ENCODE measurements at places on chromosomes 7 and 10. TPM values are rescaled to one million over a fixed set of nuclear protein-coding genes. Genes with fewer than 3 reads are reported as not detected.
A peak's percentile ranks its signal among the peaks of the same experiment; 100 is the strongest.

GRCh38 chr10:101011517-101012423, 12.2 kb downstream of the LZTS2 start:
- H3K27ac ChIP-seq = no peak overlapping the region
- no peak overlapping the region for H3K4me3 ChIP-seq
- no peaks in the 10 kb centered on the region for H3K36me3 ChIP-seq
- DNase-seq = no peak
- H3K27me3 ChIP-seq = peaks cover 8% of the 10 kb centered on the region
- H3K4me1 ChIP-seq = peaks cover 27% of the 10 kb centered on the region

DNA sequence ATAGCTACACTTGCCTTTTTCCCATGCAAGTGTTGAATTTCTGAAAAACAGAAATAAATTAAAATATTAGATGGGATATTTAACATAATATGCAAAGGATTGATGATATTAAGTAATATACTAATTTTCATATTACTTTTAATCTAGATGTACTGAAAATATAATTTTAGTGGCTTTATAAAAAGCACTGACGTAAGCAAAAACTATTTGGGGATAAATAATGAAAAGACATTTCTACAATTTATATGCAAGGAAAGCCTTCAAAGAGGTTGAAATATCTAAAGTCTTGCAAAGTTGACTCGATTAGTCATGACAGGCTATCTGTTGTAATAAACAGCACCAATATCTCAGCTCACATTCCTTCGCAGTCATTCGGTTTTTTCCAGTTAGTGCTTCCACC, 94.9 kb upstream of the ABCB5 start:
- no peaks in the 10 kb centered on the region for H3K4me1 ChIP-seq
- H3K36me3 ChIP-seq = no peaks in the 10 kb centered on the region
- DNase-seq = no peak
- H3K27ac ChIP-seq = no peak overlapping the region

DNA sequence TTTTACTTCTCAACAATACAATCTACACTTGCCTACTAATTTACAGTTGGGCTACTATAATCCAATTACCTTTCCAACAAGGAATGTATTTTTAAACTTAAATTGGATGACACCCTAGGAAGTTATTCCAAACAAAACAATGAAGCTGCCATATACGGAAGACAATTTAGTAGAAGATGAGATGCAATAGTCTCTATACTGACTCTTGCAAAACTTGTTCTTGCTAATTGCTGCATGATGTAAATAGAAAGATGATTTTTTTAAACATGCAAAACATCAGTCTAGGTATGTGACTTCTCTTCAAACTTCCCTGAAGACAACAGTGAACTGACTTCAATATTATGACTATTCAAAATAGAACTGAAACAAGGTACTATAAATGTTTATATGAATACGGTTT, 17.6 kb downstream of the NT5C3A start:
- peaks cover 2% of the 10 kb centered on the region for H3K36me3 ChIP-seq
- H3K27me3 ChIP-seq = no peaks in the 10 kb centered on the region
- peaks cover 25% of the 10 kb centered on the region for H3K4me1 ChIP-seq
- no peak overlapping the region for H3K27ac ChIP-seq

DNA sequence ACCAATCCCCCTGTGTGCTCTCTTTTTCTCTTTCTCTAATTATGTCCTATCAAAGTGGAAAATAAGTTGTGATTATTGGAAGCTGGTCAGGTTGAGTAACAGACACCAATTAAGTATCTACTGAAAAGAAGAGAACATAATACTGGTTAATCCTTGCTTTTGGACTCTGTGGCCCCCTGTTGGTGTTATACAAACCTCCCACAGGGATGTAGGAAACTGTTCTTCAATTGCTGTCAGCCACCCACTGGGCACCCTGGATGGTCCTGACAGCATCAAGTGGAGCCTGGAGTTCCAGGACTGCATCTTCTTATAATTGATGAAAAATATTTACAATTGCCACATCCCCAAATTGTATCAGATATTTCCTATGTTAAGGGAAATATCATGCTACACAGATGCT, 939.7 kb downstream of the KCNMA1 start:
- no peaks in the 10 kb centered on the region for H3K4me1 ChIP-seq
- no peak for DNase-seq
- no peak overlapping the region for H3K27ac ChIP-seq

DNA sequence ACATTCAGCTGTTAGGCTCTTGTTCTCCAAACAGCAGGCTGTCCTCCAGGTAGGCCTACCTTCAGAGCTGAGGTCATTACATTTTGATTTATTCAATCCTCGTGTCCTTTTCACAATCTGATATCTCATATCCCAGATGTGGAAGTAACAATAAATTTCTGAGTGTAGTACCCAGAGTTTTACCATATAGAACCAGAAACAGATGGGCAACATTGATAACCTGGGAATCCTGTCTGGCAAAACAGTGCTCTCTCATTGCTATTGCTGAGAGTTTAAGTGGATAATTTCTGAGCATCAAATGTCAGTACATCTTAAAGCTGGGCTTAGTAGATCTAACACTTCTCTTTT, 1007.8 kb downstream of the REEP3 start:
- no peak overlapping the region for H3K27ac ChIP-seq
- H3K27me3 ChIP-seq = no peaks in the 10 kb centered on the region
- DNase-seq = no peak

- H3K27ac ChIP-seq = no peak overlapping the region
- H3K4me1 ChIP-seq = peaks cover 74% of the 10 kb centered on the region
- peaks cover 37% of the 10 kb centered on the region for H3K36me3 ChIP-seq
Observed at GRCh38 chr10:22640359-22640758, 74.0 kb downstream of the PIP4K2A start.

DNA sequence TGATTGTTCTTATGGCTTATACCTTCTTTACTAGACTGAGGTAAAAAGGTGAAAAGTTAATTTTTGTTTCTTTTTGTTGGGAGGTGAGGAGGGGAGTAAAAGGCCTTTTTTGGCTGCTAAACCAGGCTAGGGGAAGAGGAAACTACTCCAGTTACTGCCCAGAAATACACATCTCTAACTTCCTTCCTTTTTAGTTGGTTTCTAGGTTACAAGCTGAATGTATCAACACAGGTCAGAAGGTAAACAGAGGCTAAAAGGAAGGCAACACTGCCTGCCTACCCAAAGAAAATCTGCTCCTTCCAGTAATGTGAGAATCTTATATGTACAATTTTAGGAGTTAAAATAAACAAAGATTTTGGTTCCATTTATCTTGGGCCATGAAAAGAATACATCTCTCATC, 140.4 kb downstream of the NRBF2 start:
- peak overlapping the region; percentile 43 for H3K4me3 ChIP-seq
- H3K27ac ChIP-seq = peak overlapping the region; percentile 86
- H3K36me3 ChIP-seq = no peaks in the 10 kb centered on the region
- H3K27me3 ChIP-seq = no peaks in the 10 kb centered on the region

Gene INTS1
- total RNA-seq = 102 TPM

Gene CADPS2
- total RNA-seq = not detected

Gene LIPJ
- total RNA-seq = not detected
